ENCODE measurements at places on chromosomes 13 and 19. TPM values are rescaled to one million over a fixed set of nuclear protein-coding genes. Genes with fewer than 3 reads are reported as not detected.

The ZNF433 gene
- total RNA-seq, result 4.0 TPM

The CLPTM1 gene
- 107 TPM for total RNA-seq

The LRRC8E gene
- total RNA-seq, result 0.88 TPM

The ELOF1 gene
- total RNA-seq, result 37.2 TPM

The SGCG gene
- total RNA-seq, result 121 TPM

DNA sequence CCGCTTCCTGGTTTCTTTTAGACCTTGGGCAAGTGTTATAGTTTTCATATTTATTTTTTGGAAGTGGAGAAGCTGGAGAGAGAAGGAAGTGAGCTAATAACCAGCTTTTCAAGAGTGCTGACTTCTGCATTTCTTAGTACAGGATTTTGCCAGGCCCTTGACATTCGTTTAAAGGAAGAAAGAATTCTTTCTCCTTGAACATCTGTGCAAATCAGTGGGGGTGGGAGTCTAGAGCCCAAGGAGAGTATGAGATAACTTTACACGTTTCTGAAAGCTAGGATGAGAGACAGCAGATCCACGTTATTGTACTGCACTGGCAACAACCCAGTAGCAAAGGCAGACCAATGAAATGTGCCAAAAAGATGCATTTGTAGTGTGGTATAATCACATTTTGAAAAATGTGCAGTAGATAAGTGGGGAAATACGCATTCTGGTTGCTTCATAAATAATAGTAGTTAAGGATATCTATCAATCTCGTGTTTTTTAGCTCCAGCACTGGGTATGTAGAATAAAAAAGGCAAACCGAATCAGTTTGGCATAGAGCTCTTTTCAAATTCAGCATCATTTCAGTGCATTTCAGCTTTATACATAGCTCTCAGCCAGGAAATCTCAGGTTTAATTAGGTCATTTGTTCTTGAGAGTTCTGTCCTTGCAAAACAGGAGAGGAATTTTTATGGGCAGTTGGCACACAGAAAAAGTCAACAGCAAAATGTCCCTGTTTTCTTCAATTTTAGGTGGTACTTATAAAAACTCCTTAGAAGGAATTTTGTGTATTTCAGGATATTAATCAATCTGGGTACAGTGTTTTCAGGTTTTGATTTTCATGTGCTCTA is 4.3 kb downstream of the RNF113B start:
- DNase-seq, result no peak

DNA sequence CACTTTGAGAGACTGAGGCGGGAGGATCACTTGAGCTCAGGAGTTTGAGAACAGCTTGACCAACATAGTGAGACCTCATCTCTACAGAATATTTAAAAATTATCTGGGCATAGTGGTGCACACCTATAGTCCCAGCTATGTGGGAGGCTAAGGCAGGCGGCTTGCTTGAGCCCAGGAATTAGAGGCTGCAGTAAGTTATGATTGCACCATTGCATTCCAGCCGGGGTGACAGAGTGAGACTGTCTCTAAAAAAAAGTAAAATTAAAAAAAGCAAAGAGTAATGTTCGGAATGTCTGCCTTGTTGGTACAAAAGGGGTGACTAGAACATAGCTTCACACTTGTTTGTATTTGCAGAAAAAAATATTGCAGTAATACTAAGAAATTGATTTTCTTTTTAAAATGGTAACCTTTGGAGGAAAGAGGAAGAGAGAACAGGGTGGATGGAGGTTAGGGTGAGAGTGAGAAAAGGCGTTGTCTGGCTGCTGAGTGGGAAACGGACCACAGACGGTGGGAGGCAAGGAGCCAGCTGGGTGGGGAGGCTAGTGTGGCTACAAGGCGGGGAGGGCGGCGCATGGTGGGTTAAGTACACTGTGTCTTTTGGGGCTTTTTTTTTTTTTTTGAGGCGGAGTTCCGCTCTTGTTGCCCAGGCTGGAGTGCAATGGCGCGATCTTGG is 10.2 kb downstream of the PPP1R14A start:
- peak; percentile 59 for DNase-seq

DNA sequence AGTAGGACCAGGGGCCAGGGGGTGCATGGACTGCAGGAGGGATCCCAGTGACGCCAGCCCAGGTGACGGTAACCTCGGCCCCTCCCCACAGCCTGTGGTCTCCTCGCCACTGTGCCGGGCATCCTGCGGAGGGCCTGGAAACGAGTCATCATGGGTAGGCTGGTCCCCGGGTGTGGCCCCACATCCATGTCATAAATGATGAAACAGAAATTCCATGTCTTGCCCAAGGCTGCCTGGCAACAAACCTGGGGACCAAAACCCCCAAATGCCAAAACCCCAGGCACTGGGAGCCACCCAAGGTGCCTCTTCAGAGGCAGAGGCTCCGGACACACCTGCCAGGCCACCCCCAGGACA is 20.9 kb downstream of the MAP2K2 start:
- DNase-seq, result no peak

GRCh38 chr13:90246005-90246404 is 1101.5 kb upstream of the MIR17HG start:
- no peak for DNase-seq

Data from left cardiac atrium (tissue), 4 donors.